ENCODE measurements at places on chromosomes 6 and 20.

DNA sequence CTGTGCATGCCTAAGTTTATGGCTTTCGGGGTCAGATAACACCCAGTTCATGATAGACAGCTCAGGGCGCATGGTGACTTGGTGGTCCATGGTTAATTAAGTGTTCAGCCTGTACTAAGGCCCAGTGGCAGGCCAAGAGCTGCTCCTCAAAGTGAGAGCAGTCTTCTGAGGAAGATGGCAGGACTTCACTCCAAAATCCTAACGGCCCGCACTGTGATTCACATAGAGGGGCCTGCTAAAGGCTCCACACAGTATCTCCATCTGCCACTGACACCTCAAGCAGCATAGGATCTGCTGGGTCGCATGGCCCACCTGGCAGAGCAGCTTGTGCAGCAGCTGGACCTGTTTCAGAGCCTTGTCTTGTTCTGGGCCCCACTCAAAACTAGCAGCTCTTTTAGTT, 10.6 kb upstream of the CST7 start:
- no peak for DNase-seq

GRCh38 chr6:144646093-144647056, 361.2 kb downstream of the UTRN start:
- DNase-seq, result no peak

GRCh38 chr20:56420940-56421688, 9.1 kb downstream of the CASS4 start:
- DNase-seq, result no peak

- DNase-seq, result no peak
Observed at GRCh38 chr6:102407886-102408741, 1014.6 kb downstream of the GRIK2 start.

DNA sequence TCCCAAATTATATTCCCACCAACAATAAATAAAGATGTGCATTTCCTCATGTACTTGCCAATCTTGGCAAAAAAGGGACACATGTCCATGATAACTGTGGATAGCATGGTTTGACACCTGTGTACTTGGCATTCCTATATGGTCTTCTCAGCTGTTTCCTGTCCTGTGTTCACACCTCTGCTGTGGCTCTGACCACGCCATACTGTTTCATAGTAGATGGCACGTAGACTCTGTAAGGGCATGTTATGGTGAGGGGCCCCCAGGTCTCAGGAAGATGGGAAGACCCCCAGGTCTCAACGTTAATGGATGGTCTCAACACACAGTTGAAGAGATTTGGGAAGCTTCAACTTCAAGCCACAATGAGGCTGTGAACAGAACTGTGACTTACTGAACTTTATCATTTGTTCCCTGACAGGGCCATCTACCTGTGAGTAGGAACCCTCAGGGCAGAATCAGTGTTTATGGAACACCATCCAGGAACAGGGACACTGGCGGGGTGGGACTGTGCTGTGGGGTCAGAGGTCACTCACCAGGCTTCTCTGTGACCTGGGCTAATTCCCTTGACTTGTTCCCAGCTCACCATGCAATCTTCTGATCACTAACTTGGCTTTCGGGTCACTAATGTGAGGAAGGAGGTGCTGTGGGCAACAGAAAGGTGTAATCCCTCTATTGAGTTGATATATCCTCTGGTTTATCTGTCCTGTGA, 11.8 kb downstream of the ZBTB24 start:
- no peak for DNase-seq

DNA sequence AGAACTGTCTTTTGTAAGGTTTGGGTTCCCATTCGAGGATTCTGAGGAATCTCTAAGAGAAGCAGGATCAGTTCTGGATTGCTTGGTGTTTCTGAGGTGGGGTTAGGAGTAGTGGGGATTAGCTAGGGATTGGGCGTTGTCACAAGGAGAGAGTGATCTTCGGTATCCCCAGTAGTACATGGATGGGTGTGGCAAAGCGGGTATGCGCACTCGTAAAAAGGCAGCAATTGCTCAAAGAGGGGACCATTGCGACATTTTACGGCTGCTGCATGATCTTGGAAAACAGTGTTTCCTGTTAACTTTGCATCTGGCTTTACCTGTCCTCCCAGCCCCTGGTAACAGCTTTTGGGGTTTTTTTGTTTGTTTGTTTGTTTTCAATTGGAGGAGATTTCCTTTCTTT, 9.7 kb upstream of the ZSCAN9 start:
- no peak for DNase-seq

- DNase-seq, result no peak
Observed at GRCh38 chr6:76439811-76440210, 367.3 kb upstream of the IMPG1 start.

DNA sequence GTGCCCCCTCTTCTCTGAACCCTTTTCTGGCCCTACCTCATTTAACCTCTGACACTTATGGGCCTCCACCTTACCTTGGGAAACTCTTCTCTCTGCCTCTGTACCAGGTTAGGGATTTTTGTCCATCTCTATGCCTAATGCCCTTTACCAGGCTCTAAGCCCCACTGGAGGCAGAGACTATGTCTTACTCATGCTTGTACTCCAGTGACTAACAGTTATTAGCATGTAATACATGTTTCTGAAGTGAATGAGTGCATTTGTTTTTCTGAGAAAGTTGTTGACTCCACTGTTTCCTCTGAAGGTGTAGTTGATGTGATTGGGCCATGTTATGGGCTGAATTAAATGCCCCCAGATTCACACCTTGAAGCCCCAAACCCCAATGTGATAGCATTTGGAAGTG, 234.3 kb downstream of the PACRG start:
- no peak for DNase-seq

GRCh38 chr6:18500921-18501662, 113.9 kb downstream of the RNF144B start:
- no peak for DNase-seq

GRCh38 chr6:40128127-40128526, 193.9 kb upstream of the MOCS1 start:
- DNase-seq, result no peak

DNA sequence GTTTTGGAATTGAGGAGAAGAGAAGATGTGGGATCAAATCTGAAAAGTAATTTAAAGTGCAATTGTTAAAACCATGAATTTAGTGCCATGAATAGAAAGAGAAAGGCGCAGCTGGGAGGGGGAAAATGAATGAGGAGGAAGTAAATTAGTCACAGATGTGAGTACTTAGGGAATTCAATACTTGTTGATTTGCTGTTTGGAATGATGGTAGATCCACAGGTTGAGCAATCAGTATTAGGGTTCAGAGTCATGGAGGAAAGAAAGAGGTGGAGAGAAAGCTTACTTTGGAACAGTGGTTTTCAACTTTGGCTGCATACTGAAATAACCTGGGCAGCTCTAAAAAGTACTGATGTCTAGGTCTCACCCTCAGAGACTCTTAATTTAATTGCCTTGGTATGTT, 229.7 kb upstream of the ASCC3 start:
- DNase-seq, result no peak

DNA sequence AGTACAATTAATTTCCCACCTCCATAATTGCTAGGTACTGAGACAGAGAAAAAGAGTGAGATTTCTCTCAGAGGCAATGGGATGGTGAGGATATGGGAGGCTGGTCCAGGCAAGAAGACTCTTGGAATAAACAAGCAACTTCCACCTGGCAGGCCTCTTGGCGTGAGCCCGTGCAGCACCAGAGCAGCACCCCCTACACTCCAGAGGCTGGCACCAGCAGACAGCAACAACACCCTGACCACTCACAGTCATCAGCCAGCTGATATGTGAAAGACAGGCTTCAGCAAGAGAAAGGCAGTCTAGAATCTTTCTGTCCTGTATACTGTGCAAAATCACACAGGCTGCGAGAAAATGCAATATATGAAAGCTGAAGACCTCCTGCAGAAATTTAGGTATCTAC, 59.7 kb downstream of the KIF13A start:
- DNase-seq, result no peak

DNA sequence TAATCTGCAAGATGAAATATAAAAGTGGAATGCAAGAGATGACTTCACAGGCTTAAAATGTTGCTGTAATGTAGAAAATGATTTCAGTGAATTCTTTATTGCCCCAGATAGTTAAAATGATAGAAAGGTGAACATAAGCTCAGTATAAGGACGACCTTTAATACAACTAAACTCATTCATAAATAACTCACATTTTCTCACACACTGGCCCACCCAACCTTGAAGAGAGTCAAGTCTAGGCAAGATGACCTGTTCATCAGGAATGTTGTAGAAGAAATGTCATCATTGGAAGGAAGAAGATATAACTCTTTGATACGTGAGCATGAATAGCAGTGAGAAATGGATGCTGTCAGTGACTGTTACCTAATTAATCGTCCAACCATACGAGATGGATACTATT, 111.1 kb upstream of the SASH1 start:
- DNase-seq, result no peak

DNA sequence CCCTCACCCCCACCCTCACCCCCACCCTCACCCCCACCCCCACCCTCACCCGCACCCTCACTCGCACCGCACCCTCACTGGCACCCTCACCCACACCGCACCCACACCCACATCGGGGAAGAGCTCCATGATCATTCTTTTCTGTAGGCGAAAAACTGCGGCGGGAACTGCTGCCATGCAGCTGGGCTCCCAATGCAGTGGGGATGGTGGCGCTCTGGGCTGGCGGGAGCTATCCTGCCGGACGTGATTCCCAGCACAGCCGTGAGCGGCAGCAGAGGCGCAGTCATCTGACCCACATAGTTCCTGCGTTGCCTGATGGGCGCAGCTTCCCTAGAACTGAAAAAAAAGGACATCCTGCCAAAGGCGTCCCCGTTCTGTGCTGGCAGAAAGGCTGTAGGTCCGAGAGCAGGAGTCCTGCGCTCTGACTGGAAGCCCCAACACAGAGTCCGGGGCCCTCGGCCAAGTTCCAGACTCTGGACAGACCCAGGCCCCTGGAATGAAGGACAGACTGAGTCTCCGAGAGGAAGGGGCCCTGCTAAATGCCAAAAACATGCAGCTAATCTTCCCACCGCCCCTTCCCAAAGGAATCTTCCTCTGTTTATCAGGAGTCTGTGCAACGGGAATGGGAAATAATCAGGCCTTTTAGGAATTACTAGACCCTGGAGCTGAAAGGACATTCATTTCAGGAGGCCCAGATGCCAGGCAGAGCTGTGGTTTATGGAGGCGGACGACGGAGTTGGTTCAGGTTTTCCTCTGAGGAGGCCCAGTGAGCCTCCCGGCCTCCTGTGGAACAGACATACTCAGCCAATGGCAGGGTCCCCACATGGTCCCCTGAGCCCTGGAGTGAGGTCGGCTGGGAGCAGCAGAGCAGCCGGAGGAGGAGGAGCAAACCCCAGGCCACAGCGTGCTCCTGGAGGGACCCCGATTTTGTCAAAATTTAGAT, 14.1 kb upstream of the TCFL5 start:
- peak; percentile 84 for DNase-seq

DNA sequence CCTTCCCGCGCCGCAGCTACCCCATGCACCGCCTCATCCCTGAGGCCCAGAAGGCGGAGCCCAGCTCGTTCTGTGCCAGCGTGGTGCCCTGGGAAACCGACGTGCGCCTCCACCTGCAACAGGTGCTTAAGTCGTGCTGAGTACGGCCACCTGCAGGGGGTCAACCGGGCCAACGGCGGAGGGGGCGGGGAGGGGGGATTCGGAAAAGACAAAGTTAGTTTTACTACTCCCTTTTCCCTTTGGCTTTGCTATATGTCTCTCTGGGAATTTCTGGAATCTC, 168.9 kb downstream of the CDK19 start:
- no peak for DNase-seq

GRCh38 chr6:18141805-18142590, 12.9 kb downstream of the TPMT start:
- peak; percentile 58 for DNase-seq

GRCh38 chr20:59782986-59783640, 150.3 kb downstream of the SYCP2 start:
- DNase-seq, result peak; percentile 17

DNA sequence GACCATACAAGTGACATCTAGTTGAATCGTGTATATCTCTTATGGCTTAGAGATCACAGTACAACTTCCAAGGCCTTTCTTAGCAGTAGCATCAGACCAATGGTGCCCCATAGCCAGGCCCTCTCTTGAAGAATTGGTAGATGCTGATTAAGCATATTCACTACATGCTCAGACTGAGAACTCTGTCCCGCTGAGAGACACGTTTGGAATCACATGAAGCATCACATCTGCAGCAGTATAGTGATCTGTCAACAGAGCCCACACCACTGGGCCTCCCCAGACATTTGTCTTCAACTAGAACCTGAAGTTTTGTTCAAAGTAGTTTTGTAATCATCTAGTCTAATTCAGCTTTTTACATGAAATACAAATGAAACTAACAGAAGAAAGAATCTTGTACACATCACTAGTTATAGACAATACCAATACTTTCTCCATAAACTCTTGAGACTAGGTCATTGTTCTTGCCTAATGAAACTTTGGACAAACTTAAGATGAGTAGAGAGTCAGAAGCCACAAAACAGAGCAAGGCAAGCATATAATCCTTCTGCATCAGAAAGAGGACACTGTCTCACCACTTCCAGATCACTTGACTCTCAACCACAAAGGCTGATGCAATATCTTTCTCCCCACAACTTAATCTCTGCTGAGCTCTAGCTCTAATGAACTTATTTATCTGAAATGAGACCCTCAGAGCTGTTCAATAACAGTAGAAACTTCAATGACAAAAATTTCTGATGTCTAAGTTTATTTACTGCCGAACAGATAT, 182.7 kb downstream of the TBX18 start:
- DNase-seq, result no peak

DNA sequence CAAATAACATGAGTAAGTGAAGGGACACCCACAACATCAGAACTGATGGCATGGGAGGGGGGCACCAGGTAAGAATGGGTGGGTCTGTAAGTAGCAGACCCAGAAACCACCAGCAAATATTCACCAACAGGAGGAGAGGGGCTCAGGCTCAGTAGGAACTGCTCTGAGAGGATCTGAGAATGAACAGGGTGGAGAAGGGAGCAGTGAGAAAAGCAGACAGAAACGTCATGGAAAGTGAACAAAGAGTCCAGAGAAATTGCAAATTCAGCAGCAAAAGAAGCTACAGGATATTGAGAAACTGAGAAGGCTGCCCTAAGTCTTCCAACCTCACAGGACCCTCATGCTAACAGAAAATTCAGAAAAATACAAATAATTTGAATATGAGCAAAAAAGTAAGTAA, 121.3 kb downstream of the KIF16B start:
- no peak for DNase-seq
